ENCODE measurements at places on chromosomes 5 and 9.

- DNase-seq: no peak
Observed at GRCh38 chr5:68080282-68081050, 135.1 kb upstream of the PIK3R1 start.

DNA sequence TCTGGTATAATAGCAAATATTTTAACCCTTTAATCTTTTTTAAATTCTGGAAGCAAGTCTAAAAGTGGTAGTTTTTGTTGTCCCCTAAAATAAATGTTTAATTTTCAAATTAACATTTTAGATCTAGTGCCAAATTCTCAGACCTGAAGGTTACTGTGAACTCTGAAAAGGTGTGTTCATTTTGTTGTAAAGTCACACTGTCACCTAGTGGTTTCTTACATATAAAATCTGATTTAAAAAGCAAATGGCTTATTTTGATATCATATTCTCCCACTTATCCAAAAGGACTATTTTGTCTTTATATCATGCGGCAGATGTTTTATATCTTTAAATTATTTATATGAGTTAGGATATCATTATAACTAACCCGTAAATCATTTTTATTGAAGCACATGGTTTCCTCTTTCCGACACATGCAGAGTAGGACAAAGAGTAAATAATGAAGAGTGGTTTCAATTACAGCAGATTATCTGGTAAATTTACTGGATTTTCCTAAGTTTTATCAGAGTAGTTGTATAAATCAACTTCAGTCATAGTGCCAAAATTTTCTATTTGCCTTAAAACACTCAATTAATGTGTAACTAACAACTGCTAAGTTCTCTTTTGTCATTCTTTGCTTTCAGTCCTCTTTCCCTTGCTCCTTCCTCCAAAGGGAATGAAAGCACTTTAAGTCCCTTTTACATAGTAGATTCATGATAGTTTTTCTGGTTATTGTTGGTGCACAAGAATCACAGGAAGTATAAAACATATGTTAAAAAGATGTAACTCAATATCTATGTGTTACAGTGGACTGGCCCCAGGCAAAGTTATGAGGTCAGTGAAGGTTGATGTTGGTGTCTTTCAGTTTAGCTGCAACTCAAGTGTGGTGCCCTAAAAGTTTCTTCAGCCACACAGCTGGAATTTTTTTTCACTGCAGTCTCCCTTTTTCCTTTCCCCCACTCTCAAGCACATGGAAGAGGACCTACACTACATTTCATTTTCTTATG, 189.6 kb downstream of the COX7C start:
- DNase-seq: no peak

DNA sequence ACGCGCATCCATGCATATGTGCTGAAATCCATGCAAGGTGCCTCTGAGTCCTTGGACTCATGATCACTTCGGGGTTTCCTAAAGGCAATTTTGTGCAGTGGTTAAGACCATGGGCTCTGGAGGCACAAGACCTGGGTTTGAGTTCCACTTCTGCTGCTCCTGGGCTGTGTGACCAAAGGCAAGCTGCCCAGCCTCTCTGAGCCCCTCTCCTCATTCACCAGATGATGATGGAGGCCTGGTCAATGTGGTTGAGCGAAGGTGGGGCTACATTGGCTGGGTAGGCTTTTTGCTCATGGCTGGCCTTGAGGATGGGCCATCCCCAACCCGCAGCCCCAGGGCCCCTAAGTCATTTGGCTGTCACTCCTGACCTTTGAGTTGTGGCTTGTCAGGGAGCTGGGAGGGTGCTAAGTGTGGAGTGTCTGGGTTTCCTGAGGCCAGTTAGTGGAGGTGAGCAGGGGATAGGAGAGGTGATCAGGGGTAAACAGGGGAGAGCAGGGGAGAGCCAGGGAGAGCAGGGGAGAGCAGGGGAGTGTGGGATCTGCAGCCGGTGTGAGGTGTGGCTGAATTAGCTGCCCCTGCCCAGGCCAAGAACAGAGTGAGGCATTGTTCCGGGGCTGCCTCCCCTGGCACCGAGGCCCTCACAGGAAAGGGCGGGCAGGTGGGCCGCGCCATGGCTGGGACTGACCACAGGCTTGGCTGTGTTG, 64.6 kb upstream of the SYNPO start:
- no peak for DNase-seq

DNA sequence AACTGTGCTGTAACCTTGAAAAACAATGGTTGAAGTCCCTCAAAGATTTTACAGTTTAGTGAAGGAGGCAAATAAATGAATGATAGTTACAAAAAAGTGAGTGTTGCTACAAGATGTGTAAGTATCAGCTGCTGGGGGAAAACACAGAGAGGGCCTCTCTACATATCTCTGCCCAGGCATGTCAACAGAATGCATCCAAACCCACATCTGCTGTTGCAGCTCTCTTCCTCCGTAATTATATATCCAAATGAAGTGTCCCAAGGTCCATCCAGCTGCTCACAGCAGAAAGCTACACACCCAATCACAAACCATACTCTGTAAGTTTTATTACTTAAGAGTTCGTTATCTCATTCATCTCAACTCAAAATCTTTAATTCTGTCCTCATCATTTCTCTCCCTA, 584.6 kb downstream of the ANXA1 start:
- no peak for DNase-seq

DNA sequence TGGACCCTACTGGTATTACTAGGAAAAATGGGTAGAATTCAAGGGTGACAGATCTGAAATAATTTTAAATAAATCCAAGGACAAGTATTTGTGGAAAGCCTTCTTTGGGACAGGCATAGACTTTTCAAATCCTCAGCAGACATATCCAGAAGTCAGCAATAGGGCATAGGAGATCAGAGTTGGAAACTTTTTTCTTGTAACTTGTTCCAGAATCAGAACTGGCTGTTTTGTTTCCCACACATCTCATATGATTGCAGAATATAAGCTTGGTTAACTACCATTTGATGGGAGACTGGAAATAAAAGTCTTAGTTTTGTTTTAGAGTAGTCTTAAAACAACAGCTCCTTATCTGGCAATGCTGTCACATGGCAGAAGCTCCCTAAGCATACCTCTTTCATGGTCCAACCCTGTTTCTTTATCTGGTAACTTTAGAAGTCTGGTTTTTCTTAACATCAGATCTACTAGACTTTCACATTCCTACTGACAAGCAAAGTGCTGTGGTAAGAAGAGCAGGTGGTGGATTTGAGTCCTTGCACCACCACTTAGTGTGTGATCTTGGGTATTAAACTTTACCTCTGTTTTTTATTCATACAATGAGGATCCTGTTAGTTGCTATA, 25.1 kb downstream of the XRCC4 start:
- DNase-seq: no peak

DNA sequence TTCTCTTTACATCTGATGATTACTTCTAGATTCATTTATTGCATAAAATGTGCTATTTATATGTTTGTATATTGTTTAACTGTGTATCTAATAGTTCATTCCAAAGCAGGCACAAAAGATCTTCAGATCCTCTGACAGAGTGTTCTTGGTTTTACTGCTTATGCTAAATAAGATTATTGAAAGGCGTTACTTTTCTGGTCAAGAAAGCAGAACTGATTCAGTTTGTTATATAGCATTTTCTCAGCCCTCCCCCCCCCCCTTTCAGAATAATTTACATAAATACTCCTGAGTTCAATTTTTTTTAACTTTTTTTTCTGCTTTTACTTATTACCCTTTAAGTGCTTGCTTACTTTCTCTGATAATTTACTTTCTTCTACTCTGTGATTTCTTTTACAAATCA, 15.4 kb downstream of the CDC42SE2 start:
- no peak for DNase-seq

DNA sequence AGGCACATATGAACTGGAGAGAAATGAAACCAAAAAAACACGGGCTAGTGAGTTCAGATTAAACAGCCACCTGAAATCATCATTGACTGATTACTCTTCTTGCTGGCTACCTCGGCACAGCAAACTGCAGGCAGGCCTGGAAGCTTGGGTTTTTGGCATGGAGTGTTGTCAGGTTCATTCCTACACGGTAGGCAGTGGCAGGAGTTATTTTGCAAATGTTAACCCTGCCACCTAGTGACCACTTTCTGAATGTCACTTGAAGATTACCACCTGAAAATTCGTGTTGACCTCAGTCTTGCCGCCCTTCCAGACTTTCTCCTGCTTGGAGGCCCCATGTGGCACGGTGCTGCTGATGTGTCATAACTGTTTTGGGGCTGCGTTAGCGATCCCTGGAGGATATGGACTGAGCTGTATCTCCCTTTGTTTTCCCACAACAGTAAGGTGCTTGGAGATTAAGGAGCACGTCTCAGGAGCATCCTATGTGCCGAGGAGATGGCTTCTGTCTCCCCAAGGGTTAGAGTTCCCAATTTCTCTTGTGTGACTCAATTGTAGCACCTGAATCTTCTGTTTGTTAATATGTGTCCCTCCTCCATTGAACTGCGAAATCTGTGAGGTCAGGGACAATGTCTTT, 12.7 kb upstream of the CD180 start:
- DNase-seq: no peak

GRCh38 chr9:135729480-135729879, 27.5 kb downstream of the KCNT1 start:
- no peak for DNase-seq

- no peak for DNase-seq
Observed at GRCh38 chr5:133932441-133933168, 35.8 kb downstream of the C5orf15 start.

- peak; percentile 10 for DNase-seq
Observed at GRCh38 chr5:16791036-16791705, 144.9 kb downstream of the MYO10 start.

GRCh38 chr9:117887941-117888340, 183.7 kb downstream of the TLR4 start:
- DNase-seq: no peak
